ENCODE measurements at places on chromosomes 6 and 20.
A peak's percentile ranks its signal among the peaks of the same experiment; 100 is the strongest.

- no peak for DNase-seq
These were observed 6.3 kb upstream of the FAM210B start for GRCh38 chr20:56352345-56353055.

DNA sequence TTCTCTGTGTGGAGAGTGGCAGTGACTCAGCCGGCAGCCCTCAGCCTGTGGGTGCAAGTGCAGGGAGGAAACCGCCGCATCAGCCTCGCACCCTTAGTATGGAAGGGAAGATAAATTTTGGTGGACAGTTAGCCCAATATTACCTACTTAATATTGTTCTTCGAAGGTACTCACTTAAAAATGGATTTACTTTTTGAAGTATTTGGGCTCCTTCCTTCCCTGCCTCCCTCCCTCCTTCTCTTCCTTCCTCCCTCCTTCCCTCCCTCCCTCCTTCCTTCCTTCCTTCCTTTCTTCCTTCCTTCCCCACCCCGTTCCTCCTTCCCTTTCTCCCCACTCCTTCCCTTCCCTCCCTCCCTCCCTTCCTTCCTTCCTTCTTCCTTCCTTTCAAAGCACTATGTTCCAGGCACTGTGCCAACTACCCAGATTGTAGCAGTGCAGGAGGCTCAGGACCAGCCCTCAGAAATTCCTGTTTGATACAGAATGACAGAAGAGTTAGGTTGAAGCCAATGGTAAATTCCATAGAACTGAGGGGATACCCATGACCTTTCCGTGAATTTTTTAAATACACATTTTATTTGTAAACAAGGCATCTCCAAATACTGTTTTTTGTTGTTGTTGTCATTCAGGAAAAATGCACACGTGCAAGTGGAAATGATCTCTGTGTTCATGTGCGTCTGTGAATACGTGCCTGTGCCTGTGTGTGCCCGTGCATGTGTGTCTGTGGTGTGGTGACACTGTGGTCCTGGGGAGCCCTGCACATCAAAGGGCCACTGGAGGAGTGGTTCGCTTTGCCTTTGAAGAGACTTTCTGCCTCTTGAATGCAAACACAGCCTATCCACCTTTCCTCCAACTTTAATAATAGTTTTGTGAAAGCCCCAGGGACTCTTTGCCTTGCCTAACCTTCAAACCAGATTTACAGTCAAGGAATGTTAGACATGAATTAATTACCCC lies 141.7 kb downstream of the EDN3 start:
- no peak for DNase-seq

DNA sequence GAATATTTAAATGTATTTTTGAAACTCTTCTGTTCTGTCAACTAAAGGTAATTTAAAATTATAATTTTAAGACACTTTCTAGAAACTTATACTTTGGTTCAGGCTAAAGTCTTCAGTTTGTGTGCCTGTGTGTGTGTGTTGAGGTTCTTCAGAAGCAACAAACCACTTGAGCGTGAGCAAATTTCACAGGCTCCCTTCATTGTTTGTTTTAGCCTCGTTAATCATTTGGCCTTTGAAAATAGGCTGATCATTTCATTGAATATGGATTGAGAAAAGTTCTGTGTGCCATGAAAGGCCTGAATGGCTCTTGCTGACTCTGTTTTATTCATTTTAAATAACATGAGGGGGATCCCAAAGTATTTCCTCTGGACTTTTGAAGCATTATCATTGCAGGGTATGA lies 420.1 kb downstream of the CDKAL1 start:
- no peak for DNase-seq

DNA sequence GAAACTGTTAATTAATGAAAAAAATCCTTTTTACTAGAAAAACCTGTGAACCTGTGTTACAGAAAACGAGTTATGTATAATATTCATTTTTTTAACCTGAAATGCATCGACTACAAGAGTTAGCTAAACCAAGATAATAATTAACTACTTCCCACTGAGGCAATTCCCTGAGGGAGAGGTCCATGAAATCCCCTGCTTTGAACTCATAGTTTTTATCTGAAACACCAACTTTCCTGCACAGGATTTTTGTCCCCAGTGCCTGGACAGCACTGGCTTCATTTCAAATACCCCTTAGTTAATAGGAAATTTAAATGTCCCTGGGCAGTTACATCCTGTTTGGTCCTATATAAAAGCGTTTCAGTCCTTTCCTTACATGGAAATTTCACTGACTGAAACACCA lies at the start of gene OR14J1:
Gene OR14J1, plus strand, starts transcription at position 386 of the 400 bp plus-strand sequence. CDS start 4,989 bp downstream, outside the sequence.
- no peak for DNase-seq

GRCh38 chr6:129623008-129623732 lies 86.8 kb downstream of the ARHGAP18 start:
- no peak for DNase-seq

- no peak for DNase-seq
These were observed 18.9 kb downstream of the CDH26 start for GRCh38 chr20:59977086-59977485.

- DNase-seq, result no peak
These were observed 157.5 kb upstream of the TBX18 start for GRCh38 chr6:84921891-84922290.

DNA sequence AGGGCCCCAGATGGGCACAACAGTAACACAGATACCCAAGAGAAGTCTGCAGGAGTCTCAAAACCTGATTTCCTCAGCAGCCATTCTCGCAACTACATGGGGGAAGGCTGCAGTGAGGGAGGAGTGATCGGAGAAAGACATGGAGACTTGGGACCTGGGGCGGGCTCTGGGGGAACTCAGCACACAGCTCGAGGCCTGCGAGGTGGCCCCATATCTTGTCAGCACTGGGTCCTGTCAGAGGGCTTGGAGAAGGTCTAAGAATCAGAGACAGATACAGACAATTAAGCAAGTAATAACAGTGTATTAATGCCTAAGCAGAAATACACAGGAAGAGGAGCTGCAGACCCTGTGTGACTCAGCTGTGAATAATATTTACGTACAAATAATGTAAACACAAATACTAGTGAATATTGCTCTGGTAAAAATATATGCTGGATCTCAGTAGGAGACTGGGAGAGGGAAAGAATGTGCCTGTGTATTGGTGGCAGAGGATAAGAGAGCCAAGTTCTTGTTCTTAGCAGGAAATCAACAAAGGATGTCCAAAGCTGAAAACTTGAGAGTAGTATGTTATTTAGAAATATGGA lies 336.2 kb downstream of the ZFAND3 start:
- DNase-seq, result no peak

DNA sequence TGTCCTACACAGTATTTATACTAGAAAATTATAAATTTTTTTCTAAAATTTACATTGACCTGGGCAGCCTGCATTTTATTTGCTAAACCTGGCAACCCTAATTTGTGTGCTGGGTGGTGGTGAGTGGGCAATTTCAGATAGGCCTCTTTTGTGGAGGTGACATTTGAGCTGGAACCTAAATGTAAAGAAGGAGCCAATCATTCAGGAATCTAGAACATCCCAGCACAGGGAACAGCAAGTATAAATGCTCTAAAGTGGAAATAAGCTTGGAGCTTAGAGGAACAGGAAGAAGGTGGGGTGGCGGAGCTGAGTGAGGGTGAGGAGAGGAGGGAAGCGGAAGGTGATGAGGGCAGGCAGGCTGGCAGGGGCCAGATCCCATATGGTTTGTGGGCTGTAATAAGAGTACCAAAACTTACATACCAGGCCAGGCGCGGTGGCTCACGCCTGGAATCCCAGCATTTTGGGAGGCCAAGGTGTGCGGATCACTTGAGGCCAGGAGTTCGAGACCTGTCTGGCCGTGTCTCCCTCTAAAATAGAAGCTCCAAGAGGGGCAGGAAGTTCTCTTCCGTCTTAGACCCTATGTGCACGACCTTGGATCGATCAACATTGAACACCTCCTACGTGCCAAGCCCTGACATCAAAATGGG lies 549 bp upstream of the CSE1L start:
- DNase-seq, result no peak

DNA sequence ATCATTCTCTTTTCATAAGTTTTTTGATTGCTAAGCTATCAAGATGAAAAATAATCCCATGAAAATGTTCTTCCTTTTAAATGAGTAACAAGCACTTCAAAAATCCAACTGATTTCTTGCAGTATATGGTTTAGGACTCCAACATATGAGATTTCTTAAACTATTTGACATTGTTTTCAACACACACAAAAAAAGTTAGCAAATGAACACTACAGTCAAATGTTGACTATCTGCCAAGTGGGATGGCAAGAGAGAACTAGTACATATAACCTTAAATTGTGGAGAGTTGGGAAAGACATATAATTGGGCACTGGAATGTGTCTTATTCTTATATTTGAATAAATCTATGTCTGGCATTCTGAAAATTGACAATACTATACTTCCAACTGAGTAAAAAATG lies 15.6 kb downstream of the COL21A1 start:
- no peak for DNase-seq

- DNase-seq, result peak; percentile 45
These were observed 882 bp upstream of the FAM184A start for GRCh38 chr6:119079283-119079809.

DNA sequence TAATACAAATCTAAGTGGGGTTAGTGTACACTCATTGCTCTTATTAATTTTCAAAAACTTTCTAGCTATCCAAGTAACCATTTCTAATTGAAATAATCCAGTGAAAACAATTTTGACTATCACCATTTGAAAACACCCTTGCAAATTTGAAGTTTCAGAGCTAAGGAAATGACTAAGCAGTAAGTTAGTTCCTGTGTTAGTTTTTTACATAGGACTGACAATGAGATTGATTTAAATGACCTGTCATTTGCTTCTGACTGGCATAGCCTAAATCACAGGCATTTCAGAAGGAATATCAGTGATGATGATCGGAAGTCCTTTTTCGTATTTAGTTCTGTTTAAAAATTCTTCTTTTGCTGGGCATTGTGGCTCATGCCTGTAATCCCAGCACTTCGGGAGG lies 27.0 kb downstream of the STK4 start:
- DNase-seq, result peak; percentile 60

DNA sequence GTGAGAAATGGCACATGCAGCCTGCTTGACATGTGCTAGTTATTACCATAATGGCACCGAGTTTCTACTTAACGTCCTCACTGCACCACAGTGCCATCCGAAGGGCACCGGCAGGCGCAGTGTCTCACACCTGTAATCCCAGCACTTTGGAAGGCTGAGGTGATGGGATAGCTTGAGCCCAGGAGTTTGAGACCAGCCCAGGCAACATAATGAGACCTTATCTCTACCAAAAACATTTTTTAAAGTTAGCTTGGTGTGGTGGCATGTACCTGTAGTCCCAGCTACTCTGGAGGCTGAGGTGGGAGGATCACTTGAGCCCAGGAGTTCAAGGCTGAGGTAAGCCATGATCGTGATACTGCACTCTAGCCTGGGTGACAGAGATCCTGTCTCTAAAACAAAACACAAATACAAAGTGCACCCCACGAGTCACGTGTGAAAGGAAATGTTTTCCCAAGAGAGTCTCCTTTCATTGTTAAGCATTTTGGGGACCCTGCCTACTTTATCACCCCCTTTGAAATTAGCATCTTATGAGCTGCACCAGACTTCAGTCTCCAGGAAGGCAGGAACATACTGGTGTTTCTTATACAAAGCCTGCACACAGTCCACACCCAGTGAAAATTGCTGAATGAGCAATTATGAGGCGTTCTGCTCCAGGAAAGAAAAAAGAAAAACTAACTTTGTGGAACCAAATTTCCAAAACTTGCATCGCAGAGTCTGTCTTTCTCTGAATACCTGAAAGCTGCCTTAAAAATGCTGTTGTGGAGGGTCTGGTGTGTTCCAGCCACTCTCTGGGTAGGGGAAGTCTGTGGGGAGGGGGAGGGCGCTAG lies 47.1 kb upstream of the FOXQ1 start:
- DNase-seq, result no peak

DNA sequence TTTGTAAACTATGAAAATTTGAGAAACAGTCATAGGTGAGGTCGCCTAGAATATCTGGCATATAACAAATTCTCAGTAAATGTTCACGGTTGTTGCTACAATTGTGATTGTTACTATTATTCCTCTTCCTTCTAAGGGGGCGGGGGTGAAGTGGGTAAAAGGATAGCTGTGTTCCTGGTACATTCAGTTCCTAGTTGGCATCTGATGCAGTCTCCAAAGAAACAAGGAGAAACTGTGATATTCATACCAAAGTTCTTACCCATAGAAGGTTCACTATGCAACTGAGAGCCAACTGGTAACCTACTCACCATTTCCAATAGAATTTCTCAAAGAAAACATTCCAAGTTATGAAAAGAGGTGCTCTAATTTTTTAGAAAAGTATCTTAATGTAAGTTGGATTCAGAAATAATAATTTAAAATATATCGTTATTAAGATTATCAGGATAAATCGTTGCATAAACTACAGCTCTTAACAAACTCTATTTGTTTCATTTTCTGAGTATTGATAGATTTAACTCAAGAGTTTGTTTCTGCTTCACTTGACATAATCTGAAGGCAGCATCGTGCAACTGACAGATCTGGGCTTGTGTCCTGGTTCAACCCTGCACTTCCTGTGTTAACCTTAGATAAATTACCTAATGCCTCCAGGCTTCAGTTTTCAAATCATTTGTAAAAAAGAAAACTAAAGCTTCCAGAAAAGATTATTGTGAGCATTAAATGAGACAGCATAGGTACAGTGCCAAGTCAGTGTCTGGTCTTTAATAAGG lies 13.3 kb upstream of the MAP7 start:
- DNase-seq, result peak; percentile 43

GRCh38 chr6:67331304-67331703 lies 1303.8 kb upstream of the ADGRB3 start:
- DNase-seq, result no peak

DNA sequence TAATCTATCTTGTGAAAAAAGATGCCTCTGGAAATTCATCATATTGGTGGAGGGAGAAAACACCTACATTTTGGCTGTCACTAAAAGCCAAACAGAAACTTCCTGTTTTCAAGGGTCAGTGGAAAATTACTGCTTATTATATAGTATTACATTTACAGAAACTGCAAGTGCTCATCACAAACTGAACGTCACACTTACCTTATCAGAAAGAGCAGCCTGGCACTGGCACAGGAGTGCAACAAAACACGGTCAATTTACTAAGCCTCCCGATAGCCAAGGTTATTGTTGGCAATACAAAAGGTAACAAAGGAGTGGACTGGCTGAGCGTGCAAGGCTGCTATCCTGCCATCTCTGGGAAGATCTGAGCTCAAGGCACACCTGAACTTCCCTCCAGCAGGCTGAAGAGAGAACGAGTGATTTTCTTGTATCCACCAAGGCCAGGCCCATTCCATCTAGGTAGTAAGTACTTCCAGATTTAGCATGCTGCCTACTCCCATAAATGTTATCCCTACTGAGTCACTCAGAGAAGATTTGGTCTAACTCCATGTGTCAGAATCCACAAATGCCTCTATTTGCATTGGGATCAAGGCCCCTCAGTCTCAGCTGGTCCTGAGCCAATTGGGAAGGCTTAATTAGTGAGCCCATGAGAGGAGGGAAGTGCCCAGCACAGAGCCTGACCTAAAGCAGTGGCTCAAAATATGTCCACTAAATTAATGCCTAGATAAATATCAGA lies 399.8 kb downstream of the BTBD9 start:
- DNase-seq, result peak; percentile 10

Data from hematopoietic multipotent progenitor cell treated with erythropoietin and hydrocortisone succinate and interleukin-3 and kit ligand, for 6 days (in vitro differentiated cells).